ENCODE measurements at places on chromosomes 4 and X. TPM values are rescaled to one million over a fixed set of nuclear protein-coding genes. Genes with fewer than 3 reads are reported as not detected.

DNA sequence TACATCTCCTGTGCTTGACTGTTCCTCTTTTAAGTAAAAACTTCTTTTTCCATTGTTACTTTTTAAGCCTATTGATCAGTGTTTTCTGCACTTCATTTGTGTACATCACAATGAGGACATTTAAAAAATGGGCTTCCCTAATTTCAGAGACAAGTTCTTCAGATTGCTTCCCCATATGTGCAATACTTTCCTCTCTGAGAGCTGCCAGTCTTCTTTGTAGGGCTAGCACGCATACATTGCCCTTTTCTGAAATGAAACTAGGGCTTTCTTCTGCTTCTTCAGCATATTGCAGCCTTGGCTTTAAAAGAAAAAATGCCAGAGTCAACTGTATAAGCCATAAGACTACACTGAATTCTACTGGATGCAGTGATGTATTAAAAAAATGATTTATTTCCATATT lies 37.8 kb downstream of the FAT4 start:
- DNase-seq: no peak

Gene MAGEA10
- not detected for total RNA-seq

- DNase-seq: peak; percentile 51
These were observed 651 bp downstream of the NXT2 start for GRCh38 chrX:109537324-109537665.

DNA sequence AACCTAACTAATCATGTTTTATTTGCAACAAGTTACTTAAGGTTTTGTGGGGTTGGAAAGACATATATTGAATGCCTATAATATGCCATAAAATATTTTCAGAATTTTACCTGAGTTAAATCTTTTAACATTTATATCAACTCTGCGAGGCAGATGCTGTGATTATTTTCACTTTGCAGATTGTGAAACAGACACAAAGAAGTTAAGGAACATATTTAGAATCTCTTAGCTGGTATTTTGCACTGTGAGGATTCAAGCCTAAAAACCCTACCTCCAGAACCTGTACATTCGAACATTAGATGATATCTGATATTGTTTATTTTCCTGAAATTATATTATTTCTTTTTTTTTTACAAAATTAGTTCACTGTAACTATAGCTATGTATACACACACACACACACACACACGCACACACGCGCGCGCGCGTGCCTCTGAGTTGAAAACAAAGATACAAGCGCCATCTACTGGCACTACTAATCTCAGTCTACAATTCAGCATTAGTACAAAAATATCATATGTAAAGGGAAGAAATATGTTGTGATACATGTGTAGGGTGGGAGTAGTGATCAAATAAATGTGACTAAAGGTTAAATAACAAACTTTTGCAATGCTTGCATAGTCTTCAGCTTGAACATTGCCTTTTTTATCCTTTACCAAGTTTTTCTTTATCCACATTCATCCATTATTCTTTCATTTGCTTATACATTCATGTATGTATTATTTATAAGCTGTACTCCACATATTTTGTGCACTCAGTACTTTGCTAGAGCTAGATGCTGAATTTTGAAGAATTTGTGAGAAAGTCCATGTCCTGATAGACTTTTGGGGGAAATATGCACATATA lies 61.5 kb downstream of the ANXA10 start:
- DNase-seq: peak; percentile 43

DNA sequence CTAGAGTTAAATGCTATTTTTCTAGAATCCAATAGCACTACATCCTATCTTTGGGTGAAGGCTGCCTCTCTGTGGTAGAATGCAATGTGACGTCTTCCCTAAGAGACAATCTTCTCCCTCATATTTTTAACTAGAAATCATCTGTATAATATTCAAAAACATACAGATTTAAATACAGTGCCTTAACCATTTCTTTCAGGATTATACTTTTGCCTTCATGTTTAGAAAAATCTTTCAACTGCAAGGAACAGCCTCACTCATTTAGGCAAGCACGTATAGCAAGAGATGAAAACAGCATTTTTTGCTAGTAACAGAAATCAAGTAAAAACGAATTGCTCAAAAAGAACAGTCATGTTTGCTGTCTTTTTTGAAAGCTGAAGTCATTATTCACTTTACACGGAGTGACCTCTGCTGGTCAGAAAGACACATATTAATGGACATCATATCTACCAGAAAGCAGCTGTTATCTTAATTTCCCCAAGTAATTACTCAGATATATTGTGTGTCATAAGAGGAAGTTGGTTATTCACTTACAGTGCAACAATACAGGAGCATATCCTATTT lies 422.3 kb downstream of the STPG2 start:
- DNase-seq: no peak

DNA sequence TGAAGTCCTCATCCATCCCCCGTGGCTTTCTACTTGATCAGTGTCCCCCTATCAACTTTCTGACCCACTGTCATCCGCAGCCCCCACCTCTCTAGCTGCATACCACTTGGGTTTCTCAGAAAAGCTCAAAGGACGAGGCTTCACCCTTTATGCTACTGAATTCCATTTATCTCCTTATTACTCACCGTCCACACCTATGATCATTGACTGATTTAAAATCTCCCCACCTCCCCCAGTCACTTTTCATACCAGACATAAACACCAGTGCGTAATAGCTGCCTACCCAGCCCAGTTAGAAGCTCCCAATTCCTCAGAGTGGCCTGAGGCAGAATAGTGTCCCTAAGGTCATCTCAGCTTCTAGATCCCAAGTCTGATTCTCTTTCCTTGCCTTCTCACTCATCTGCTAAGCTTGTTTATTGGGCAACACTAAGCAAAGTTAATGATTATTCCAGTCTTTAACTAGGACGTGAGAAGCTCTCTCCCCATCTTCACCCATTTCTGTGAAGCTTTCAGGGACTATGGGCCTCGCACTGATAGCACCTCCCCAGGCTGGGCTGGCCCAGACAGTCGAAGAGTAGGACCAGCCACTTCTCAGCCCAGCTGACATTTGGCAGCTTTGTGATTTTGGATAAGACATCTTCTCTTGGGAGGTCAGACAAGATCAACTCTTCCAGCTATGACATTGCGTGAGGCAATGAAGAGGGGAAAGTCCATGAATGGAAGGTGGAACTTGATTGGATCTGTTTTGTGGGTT lies 7.2 kb upstream of the DDX60L start:
- DNase-seq: no peak

- no peak for DNase-seq
These were observed 405.2 kb downstream of the FAT4 start for GRCh38 chr4:125719987-125720386.

Gene ZNF275
- total RNA-seq: 4.9 TPM
